GF-D8 (cell line): ENCODE measurements at places on chromosomes 7 and 10.

- no peak for DNase-seq
These were observed 45.7 kb downstream of the DCLRE1A start for GRCh38 chr10:113808168-113808567.

DNA sequence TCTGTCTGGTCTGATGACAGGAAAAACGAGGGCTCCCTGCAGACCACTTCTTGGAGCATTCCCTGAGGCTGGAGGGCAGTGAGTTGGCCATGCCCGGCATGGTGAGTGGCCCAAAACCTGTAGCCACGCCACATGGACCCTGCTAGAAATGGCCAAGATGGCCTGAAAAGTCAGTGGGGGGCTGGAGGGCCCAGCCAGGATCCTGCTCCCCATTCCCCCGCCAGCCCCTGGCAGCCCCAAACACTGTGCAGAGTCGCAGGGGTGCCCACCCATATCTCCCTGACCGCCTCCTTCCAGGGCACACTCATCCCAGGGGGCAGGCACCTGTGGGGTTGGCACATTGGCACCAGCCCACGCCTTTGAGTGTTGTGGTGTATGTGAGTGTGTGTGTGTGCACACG is 18.7 kb upstream of the PPP2R2D start:
- no peak for DNase-seq

- no peak for DNase-seq
These were observed 15.7 kb upstream of the FLNC start for GRCh38 chr7:128814499-128814898.

DNA sequence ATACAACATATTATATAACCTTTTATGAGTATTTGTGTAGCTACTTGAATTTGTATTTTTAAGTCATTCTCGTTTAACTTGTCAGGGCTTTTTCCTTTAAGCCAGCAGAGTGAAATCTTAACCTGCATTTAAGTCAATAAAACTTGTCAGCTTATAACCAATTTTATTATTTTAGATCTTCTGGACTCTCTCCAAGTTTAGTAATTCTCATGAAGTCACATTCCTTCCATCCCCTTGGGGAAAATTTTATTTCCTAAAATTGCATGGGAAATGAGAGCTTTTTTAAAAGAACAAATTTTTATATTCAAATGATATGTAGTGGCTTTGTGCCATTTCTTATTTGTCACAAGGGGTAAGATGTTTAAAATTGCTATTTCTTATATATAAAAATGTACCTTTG is 74.0 kb downstream of the SEPTIN7 start:
- no peak for DNase-seq

- no peak for DNase-seq
These were observed 54.0 kb downstream of the RAPGEF5 start for GRCh38 chr7:22302951-22303423.

- DNase-seq: no peak
These were observed 10.9 kb upstream of the PTN start for GRCh38 chr7:137354396-137354795.

GRCh38 chr10:22676435-22676834 is 37.9 kb downstream of the PIP4K2A start:
- DNase-seq: no peak

DNA sequence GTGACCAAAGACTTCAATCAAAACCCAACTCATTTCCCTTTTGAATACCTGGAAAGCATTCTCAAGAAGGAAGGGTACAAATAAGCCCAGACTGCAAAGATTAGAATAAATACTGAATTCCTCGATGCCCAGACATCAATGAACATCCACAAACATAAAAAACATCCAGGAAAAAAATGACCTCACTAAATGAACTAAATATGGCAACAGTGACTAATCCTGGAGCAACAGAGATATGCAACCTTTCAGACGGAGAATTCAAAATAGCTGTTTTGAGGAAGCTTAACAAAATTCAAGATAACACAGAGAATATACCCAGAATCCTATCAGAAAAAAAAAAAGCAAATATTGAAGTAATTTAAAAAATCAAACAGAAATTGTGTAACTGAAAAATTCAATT is 43.2 kb downstream of the PCLO start:
- no peak for DNase-seq

- no peak for DNase-seq
These were observed 98.4 kb upstream of the CCNY start for GRCh38 chr10:35237766-35238512.

DNA sequence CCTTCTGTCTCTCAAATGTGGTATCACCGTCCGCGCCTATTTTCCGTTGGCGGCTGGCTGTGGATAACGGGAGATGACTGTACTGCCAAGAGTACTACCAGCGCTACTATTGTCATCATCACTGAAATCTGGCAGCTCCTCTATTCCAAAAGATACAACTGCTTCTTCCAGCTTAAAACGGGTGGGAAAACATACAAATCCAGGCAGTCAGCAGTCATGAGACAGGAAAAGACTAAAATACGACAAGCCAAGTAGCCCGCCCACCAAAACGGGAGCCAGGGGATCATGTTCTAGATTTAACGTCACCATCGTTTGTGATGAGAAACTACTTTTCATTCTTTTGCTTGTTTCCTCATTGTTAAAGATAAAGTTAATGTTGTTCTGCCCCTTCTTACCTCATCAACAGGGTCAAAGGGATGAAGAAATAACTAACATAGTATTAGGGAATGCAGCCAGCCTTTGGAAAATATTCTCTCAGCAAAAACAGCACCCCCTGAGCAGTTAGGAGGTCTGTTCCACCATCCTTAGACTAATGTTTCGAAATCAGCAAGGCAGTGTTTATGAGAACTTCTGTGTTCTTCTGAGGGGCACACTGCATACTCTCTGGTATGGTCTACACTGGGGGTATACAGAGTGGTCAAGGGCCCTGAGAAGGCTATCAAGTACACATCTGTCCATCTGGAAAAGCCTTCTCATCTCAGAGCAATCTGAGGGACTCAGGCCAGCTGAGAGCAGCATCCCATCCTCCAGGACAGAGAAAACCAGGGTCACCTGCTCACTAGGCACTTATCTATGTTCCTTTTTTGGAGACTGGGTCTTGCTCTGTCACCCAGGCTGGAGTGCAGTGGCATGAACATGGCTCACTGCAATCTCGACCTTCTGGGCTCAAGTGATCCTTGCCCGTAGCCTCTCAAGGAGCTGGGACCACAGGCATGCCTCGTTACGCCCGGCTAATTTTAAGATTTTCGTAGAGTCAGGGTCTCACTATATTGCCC is 47.5 kb downstream of the GNA12 start:
- no peak for DNase-seq

GRCh38 chr7:142696456-142697179 is 52.7 kb upstream of the PRSS1 start:
- DNase-seq: no peak

DNA sequence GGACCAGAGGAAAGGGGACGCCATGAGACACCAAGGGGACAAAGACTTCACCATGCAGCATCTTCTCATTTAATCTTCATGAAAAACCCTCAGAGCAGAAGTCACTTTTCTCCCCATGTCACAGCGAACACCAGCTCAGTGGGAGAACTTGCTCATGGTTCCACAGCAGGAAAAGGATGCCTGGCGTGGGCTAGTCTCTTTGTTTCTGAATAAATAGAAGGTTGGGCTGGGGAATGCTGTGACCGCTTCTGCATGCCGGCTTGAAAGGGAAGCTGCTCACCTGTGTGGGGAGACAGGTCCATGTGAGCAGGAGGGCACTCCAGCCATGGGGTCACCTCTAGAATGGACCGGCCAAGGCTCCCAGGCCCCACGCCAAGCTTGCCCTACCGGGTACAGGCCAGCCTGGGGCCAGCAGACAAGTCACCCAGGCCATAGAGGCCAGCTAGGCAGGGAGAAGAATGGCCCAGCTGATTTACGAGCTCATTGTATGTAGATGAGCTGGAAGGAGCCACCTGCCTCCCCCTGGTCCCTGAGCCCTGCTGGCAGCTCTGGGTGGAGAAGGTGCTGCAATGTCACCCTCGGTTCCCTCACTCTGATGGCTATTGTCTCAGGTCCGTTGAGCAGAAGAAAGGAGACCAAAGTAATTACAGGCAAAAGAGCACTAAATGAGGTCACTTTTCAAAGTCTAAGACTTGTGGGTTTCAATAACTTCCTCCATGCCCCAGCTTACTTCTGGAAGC is 82.0 kb upstream of the PDZD8 start:
- DNase-seq: no peak

DNA sequence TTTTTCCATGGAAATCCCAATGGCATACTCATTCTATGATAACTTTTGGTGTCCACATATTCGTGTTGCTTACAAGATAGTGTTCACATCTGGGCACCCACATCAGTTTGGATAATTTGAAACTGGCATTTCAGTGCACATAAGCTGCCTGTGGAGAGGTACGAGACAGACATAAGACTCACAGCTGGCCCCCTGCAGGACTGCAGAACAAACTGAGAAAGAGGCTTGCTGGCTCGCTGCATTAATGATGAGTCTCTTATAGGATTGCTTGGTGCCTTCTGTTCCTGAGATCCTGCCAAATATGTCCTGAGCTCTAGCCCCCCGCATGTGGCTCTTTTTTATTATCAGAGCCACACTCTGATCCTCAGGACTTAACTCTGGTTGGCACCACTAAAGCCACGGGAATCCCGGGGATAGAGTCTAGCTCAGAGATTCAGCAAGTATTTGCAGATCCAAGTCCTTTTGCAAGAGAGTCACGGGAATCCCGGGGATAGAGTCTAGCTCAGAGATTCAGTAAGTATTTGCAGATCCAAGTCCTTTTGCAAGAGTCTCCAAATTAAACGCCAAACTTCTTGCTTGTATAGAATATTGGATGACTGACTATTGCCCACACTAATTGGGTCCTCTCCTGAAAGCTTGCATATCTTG is 34.0 kb upstream of the JCAD start:
- DNase-seq: no peak

GRCh38 chr7:128863433-128863989 is 855 bp downstream of the ATP6V1F start:
- DNase-seq: peak; percentile 25
